ENCODE measurements at places on chromosomes 11 and 22.

DNA sequence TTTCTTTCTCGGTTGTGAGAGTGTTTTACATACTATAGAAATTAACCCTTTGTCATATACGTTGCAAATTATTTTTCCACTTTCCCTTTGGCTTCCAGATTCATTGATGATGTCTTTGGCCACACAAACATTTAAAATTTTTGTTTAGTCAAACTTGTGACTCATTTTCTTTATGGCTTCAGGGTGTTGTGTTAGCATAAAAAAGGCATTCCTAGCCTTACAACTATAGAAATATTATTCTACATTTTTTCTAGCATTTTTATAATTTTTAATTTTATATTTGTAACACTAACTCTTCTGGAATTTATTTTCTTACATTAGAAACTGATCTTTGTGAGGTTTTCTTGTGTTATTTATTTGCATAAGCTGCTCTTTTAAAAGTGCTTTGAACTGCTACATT is 12.1 kb downstream of the GRIA4 start:
- no peak for DNase-seq

GRCh38 chr11:32561835-32562234 is 21.8 kb upstream of the EIF3M start:
- DNase-seq: no peak

- DNase-seq: no peak
These were observed 319.1 kb downstream of the BRD1 start for GRCh38 chr22:49508561-49508960.

DNA sequence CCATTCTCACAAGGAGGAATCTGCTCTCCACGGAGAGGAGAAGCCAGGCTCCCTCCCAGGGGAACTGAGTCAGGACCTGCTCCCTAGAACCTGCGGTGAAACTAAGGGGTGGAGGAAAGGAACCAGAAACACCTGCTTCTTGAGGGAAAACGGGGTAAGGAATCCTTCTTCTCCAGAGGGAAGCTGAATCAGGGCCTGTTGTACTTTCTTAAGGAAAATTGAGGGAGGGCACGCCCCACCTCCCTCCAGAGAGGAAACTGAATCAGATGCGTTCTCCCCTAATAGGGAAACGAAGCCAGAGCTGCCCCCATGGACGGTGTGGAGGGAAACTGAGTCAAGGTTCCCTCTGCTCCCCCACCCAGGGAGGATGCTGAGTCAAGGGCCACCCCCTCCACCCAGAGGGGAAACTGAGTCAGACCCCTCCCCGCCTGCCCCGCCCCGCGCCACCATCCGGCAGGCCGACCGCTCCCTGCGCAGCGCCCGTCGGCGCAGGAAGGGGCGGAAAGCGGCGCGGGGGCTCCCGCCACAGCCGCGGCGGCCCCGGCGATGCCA is 393 bp downstream of the RELA start:
- DNase-seq: no peak

GRCh38 chr11:70445605-70446004 is 47.3 kb downstream of the CTTN start:
- no peak for DNase-seq

Measured in stimulated activated CD8-positive, alpha-beta memory T cell treated with anti-CD3 and anti-CD28 coated beads, Interleukin-2, amount 100 ng/mL, for 48 hours (primary cell).